ENCODE measurements at places on chromosomes 16 and 17.

DNA sequence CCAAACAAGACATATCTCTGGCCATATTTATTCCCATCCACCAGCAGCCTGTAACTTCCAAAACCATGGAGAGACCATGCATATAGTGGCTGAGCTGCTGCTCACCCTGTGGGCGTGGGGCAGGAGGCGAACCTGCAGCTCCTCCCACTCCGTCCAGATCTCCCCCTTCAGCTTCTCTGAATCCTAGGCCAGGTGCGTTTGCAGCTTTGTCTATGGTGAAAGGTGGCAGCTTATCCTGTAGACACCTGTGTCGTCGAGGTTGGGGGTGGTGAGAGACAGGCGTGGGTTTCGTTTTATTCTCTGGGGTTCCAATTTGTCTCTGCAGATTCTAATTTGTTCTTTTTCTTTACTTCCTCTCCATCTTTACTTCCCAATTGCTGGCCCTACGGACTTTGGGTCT is 9.7 kb upstream of the ANKS4B start:
- DNase-seq = no peak

DNA sequence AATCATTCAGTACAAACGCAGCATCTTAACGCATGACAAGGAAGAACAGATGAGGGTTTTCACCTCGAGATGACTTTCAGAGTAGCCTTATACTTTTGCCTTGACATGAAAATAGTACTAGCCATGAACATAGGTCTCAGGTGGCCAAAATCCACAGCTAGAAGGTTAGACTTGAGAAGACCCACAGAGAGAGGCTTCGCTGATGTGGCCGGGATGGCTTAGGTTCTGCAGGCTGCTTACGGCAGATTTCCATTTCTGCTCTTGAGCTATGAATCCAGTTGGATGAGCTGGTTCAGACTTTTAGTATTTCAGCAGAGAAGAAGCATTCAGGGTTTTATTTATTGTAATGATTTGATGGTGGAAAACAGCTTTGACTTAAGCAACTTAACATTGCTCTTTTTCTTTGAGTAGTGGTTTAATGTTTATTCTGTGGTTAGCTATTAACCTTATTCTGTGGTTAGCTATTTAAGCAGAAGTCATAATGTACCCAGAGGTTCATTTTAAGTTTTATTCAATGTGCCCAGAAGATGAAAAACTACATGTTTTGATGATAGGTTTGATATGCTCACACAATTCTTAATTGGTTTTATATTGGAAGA is 7.6 kb downstream of the KRT24 start:
- no peak for DNase-seq

- DNase-seq = no peak
Measured at GRCh38 chr17:28396635-28397239, 9.3 kb downstream of the SLC46A1 start.

- no peak for DNase-seq
Measured at GRCh38 chr16:13291591-13292333, 390.4 kb downstream of the SHISA9 start.

GRCh38 chr17:44878627-44879221 is 20.5 kb downstream of the EFTUD2 start:
- DNase-seq = no peak

- no peak for DNase-seq
Measured at GRCh38 chr17:50144845-50145531, 5.5 kb downstream of the PPP1R9B start.

- no peak for DNase-seq
Measured at GRCh38 chr16:63244631-63245030, 1208.4 kb upstream of the CDH8 start.

DNA sequence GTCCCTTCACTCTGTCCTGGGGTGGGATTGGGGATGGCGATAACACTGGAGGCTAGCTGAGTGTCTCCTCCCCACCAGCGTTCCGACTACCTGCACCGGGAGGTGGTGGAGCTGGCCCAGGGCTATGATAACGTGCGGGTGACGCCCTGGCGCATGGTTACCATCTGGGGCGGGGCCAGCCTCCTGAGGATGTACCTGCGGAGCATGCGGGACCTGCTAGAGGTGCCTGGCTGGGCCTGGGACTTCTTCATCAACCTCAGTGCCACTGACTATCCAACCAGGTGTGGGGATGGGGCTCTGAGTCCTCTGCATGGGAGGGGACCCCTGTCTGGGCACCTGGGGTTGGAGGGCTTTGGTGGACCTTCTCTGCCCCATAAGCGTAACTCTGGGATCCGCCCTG is 8.8 kb downstream of the XYLT2 start:
- DNase-seq = no peak

- DNase-seq = no peak
Measured at GRCh38 chr17:80826955-80827645, 164.5 kb upstream of the CHMP6 start.

GRCh38 chr16:86512301-86512859 is 2.1 kb downstream of the FOXF1 start:
- DNase-seq = no peak

- no peak for DNase-seq
Measured at GRCh38 chr17:2995377-2995776, 68.0 kb downstream of the OR1D5 start.

GRCh38 chr16:85350973-85351372 is 238.7 kb upstream of the CIBAR2 start:
- DNase-seq = peak; percentile 74

GRCh38 chr16:85625485-85626117 is 12.5 kb downstream of the GSE1 start:
- no peak for DNase-seq

- DNase-seq = no peak
Measured at GRCh38 chr17:82328141-82328993, 5.2 kb downstream of the SECTM1 start.

- no peak for DNase-seq
Measured at GRCh38 chr16:13835387-13835786, 84.6 kb upstream of the ERCC4 start.

DNA sequence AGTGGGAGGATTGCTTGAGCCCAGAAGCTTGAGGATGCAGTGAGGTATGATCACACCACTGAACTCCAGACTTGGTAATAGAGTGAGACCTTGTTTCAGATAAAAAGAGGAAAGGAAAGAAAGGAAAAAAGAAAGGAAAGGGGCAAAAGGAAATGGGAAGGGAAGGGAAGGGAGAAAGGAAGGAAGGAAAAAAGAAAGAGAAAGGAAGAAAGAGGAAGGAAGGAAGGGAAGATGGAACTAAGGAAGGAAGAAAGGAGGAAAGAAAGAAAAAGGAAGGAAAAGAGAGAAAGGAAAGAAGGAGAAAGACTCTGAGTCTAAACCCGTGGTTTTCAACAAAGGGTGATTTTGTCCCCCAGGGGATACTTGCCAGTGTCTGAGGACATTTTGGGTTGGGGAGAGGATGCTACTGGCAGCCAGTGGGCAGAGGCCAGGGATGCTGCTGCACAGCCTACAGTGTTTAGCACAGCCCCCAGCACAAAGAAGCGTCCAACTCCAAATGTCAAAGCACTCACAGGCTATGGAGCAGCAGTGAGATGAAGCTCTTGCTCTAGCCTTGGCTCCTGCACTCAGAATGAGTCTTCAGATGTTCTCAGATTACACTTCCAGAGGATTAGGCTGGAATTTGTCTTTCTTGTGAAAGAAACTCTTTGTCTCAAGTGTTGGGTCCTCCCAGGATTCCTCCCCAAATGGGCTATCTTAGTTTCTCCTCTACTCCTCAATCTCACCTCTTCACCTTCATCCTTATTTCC is 64.2 kb downstream of the BMERB1 start:
- no peak for DNase-seq

DNA sequence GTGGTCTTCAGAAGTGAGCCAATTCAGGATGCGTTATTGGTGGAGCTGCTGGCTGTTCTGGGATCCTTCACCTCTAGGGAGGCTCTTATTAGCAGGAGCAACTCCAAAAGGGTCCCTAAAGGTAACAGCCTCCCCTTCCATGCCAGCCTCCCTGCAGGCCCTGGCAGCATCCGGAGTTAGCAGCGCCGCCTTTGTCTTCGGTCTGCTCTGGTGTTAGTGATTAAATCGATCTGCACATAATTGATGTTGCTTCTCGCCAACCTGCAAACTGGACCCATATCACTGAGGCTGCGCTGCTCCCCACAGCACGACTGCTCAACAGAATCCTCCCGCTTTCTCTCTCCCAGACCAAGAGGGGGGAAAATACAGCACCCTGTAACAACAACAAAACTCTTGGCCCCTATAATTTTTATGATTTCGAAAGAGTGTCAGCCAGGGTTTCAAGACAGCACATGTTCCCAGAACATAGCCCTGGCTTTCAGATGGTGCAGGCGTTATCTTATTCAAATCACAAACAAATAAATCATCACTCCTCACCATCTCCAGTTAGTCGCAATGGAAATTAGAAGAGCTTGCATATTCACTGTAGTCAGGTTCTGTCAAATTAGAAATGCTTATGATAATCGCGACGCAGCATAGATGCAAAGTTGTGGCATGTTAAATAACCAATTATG is 76.0 kb downstream of the IRX3 start:
- DNase-seq = no peak

DNA sequence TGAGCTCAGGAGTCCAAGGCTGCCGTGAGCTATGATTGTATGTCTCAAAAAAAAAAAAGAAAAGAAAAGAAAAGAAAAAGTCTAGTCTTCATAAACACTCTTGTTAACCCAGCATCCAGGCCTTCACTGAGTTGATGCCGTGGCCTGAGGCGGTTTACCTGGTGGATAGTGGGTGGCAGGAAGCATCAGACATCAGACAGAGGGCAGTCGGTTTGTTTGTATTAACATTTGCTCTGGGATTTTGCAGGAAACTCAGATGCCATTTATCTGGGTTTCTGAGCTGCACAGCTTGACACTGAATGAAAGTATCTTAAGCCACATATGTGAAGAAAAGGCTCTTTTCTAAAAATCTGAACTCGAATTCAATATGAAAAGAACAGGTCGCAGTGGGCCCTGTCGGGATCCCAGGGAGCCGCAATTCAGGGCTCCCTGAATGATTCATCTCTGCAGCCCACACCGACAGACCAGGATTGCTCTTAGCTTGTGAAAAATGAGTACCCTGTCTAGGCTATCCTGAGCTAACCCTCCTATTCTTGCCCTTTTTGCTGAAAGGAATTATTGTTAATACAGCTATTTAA is 1.1 kb upstream of the DBNDD1 start:
- no peak for DNase-seq

DNA sequence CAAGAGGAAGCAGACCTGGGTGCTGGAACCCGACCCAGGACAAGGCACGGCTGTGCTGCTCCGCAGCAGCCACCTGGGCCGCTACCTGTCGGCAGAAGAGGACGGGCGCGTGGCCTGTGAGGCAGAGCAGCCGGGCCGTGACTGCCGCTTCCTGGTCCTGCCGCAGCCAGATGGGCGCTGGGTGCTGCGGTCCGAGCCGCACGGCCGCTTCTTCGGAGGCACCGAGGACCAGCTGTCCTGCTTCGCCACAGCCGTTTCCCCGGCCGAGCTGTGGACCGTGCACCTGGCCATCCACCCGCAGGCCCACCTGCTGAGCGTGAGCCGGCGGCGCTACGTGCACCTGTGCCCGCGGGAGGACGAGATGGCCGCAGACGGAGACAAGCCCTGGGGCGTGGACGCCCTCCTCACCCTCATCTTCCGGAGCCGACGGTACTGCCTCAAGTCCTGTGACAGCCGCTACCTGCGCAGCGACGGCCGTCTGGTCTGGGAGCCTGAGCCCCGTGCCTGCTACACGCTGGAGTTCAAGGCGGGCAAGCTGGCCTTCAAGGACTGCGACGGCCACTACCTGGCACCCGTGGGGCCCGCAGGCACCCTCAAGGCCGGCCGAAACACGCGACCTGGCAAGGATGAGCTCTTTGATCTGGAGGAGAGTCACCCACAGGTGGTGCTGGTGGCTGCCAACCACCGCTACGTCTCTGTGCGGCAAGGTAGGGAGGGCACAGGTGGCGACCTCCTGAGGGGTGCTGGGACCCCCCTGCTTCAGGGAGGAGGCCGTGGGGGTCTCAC is 667 bp downstream of the FSCN2 start:
- no peak for DNase-seq

DNA sequence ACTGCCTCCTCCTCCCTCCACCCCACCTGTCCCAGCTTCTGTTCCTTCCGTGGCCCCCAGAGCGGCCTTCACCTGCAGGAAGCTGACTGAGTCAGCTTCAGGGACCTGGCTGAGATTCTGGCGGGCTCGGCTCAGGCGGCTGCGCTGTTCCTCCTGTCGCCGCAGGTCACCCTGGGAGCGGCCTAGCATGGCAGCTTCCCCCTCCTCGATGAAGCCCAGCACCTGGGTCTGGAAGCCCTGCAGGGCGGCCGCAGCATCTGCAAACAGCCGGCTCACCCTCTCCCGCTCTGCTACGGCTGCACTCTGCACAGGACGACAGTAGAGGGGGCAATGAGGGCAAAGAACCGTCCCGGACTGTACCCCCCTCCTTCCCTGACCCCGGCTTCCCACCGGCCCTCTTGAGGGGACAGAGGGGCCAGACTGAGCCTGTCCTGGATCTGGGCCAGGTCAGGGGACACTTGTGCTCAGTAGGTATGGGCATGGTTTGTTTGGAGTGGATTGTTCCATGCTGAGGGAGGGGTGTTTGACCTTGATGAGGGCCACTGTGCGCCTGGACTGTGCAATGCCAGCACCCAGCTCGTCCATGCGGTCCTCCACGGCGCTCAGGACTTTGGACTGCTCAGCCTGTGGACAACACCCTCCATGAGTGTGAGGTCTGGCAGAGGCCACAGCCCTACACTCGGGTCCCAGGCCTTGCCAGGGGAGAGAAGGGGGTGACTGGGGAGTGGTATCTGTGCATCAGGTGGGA is 2.0 kb downstream of the TRIM47 start:
- DNase-seq = no peak

- DNase-seq = no peak
Measured at GRCh38 chr16:25256695-25257469, 763 bp downstream of the ZKSCAN2 start.

DNA sequence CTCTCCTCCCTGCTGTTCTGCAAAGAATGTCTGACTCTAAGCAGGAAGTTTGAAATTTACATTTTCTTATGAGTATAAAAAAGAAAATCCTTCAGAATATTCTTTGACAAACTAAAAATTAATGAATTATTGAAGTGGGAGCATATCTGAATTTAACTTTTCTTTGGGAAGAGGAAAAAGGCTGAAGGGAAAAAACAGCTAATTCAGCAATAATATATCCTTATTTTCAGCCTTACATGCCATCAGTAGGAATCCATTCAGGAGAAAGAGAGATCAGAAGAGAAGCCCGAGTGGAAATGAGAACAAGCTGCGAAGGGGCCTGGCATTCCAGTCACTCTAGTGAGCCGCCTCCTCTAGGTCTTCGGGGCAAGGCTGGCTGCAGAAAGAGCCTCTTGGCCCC is 41.7 kb upstream of the BCAR1 start:
- DNase-seq = no peak

- no peak for DNase-seq
Measured at GRCh38 chr17:74832421-74832820, 27.3 kb downstream of the GRIN2C start.

- DNase-seq = no peak
Measured at GRCh38 chr17:19533718-19534561, at the start of gene SLC47A1. TSS of gene SLC47A1 (plus strand) at chr17:19533854. CDS start at chr17:19533940, 86 bp downstream.

GRCh38 chr16:17258848-17259713 is 211.7 kb downstream of the XYLT1 start:
- no peak for DNase-seq

GRCh38 chr17:72813481-72813880 is 279.0 kb downstream of the SLC39A11 start:
- no peak for DNase-seq

DNA sequence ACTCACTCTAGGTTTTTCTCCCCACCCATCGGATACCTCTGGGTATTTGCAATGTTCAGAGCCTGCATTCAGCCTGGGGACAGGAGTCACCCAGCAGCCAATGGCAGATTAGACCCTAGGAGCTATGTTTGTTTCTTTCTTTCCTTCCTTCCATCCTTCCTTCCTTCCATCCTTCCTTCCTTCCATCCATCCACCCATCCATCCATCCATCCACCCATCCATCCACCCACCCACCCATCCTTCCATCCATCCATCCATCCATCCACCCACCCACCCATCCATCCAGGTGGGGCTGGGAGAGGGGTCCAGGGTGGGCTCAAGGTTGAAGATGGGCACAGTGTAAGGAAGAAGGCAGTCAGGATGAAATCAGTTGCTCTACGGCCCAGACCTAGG is 39.9 kb downstream of the TIMM22 start:
- no peak for DNase-seq

Measured in NCI-H2029 treated with DMSO at 0.1 percent for 48 hours (cell line).